Heart left ventricle (tissue), 16 donors: ENCODE measurements at places on chromosomes 3 and 15. TPM values are rescaled to one million over a fixed set of nuclear protein-coding genes. Genes with fewer than 3 reads are reported as not detected.

DNA sequence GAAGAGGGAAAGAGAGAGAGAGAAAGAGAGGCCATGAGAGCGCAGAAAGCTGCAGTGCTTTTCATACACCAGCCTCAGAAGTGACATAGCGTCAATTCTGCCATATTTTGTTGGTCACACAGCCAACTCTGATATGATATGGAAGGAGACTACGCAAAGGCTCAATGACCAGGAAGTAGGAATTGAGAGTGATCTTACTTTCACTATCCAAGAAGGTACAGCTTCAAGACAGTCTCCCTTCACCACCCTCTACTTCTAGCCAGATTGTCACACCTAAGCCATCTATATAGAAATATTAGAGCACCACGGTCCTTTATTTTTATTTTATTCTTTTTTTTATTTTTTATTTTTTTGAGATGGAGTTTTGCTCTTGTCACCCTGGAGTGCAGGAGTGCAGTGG is 21.1 kb downstream of the PARP15 start:
- no peak for DNase-seq

DNA sequence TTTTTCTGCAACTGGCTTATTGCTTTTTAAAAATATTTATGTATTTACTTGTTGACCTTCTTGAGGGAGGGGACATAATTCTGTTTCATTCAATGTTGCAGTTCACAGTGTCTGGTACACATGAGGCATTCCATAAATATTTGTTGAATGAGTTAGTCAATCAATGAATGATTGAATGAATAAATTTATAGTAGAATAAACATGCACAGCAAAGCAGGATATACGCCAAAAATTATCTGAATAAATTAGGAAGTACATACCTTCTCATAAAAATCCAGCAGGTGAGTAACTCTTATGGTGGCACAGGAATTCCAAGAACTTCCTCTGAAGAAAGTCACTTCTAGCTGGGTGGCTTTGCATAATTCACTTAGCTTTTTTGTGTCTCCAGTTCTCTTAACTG is 469.4 kb upstream of the ATP11B start:
- DNase-seq = no peak

Gene TICRR
- total RNA-seq = 0.15 TPM

Gene EFCAB12
- total RNA-seq = not detected

DNA sequence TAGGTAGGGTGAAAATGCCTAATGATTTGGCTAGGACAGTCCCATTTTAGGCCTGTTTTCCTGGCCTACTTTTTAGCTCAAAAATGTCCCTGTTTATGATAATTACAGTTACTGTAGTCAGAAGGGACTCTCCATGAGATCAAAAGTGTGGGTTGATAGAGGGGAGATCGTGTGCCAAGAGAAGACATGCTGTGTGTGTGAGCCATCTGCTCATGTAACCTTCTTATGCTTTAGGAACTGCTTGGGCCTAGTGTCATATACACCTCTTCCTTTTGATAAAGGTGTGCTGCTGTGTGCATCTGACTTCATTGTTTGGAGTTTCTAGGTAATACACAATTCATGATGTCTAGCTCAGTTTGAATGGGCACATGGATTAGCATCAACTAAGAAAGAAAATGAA is 786.5 kb downstream of the PDCD6IP start:
- DNase-seq = no peak

Gene SPSB4
- 4.8 TPM for total RNA-seq

DNA sequence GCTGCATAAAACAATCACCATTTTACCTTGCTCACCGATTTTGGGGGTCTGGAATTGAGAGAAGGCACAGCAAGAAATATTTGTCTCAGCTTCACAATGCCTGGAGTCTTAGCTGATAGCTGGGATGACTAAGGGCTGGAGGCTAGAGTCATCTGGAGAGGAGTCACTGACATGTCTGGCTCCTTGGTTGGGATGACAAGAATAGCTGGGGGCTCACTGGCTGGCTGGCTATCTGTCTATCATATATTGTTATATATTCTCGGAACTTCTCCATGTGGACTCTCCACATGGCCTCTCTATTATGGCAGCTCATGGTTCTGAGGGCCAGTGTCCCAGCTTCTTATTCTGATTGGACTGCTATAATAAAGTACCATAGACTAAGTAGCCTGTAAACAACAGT is 20.0 kb upstream of the TRIM71 start:
- DNase-seq = no peak

DNA sequence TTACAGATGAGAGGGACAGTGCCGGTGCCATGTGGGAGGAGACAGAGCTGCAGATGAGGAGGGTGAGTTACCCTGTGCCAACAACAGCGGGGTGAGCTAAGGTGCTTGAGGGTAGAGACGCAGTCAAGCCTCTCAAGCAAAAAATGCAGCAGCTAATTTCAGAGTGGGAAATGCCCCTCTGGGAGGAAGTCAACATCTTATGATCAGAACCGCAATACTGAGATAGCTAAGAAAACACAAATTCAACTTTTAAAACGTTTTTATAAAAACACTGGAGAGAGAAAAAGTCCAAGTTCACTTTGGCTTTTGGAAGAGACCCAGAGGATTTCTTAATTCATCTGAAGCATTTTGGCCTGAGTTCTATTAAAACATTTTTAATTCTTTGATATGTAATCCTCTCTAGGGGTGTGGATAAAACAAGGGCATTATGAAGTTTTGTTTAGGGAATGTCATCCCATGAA is 319.2 kb downstream of the SLC9A9 start:
- DNase-seq = peak; percentile 31

DNA sequence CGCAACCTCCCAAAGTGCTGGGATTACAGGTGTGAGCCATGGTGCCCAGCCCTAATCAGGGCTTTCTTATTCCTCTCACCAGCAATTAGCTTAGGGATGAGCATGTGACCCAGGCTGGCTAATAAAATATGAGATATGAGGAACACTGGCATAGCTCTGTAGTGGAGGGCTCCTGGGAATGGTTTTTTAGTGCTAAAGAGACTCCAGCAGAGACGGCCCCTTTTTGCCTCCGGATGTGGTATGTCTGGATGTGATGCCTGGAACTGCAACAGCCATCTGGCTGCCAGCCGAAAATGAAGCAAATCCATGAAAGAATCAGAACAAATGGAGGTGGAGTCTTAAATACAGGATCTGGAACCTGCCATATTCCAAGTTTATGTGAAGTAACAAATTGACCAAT is 69.1 kb upstream of the MAGI1 start:
- no peak for DNase-seq

Gene LIPC
- total RNA-seq = 0.16 TPM

DNA sequence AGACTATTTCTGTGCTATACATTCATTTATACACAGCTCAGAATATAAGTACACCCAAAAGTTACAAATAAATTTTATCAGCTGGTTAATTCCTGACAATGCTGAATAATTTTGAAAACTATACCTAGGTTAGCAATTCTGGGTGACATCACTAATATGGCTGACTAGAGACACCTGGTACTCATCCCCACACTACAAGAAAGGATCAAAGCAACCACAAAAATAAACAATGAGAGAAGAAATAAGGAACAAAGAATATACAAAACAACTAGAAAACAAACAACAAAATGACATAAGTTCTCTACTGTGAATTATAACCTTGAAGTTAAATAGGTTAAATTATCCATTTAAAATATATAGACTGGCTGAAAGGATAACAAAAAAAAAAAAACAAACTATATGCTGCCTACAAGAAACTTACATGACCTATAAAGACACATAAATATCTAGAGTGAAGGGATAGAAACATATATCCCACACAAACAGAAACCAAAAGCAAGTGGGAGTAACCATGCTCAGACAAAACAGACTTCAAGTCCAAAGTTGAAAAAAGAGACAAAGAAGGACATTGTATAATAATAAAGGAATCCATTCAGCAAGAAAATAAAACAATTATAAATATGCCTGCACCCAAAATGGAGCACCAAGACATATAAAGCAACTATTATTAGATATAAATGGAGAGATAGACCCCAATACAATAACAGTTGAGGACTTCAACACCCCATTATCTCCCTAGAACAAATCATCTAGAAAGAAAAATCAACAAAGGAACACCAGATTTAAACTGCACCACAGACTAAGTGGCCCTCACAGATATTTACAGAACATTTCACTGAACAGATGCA is 57.8 kb downstream of the IMPG2 start:
- no peak for DNase-seq

Gene SMAD6
- total RNA-seq = 20.8 TPM

- no peak for DNase-seq
These were observed at the start of gene LRRC3B for GRCh38 chr3:26622621-26623418. LRRC3B (plus strand) TSS chr3:26622772; CDS start chr3:26709673, 86,901 bp downstream.

Gene CCR8
- not detected for total RNA-seq

DNA sequence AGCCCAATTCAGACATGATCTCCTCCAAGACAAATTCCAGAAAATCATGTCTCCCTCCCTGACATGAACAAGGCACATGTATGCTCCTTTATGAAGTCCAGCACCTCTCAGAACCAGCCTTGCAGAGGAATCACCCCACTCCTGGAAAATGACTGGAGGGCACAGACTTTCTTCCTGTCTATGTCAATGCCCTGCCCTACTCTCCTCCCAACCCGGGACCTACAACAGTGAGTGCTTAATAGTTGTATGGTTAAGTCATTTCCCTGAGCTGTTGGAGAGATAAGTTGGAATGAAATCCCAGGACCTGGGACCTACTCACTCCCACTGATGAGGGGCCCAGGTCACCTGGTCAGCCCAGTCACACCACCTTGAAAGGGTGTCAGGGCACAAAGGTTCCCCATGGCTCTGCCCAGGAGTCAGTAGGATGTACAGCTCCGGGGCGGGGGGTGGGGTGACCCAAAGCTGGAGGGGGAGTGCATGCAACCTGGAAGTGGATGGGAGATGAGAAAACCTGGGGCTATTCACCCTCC is 80.1 kb upstream of the HERC1 start:
- DNase-seq = no peak

- no peak for DNase-seq
These were observed 4.7 kb upstream of the ARHGEF3 start for GRCh38 chr3:56806407-56806806.

GRCh38 chr15:80665151-80665550 is 30.0 kb upstream of the ABHD17C start:
- DNase-seq = no peak

DNA sequence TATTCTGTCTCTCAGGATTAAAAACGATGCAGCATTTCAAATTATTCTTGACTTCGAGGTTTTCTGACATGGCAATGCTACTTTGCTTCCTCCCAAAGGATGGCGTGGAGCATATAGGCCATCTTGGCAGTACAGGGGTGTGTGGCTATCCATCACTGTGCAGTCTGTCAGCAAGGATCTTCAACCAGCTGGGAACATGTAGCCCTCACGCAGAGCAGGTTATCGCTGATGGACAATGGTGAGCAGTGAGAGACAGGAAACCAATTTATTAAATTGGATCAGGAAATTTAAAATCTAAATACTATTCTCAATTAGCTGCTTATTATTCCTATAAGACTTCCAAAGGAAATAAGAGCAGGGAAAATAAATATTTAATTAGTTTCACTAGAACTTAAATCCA is 615.3 kb downstream of the OTOL1 start:
- DNase-seq = no peak

Gene NR2E3
- total RNA-seq = not detected

Gene NMB
- total RNA-seq = 2.8 TPM

DNA sequence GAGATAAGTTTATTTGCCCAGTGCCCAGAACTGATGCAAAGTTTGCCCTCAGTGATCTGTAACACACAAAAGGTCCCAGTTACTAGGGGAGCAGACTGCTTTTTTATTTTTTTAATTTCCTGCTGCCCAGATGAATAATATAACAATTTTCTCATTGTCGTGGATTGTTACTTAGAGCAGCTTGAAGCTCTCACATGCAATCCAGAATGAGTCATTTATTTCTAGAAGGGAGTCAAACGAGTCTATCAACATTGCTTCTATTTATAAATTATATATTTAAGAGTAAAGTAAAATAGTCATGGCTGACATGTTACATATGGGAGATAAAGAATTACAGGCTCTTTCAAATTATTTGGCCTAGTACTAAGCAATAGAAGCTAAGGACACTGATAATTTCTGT is 41.3 kb downstream of the MEIS2 start:
- DNase-seq = no peak

Gene FBXL2
- 5.8 TPM for total RNA-seq
